ENCODE measurements at places on chromosomes 12 and 14.

DNA sequence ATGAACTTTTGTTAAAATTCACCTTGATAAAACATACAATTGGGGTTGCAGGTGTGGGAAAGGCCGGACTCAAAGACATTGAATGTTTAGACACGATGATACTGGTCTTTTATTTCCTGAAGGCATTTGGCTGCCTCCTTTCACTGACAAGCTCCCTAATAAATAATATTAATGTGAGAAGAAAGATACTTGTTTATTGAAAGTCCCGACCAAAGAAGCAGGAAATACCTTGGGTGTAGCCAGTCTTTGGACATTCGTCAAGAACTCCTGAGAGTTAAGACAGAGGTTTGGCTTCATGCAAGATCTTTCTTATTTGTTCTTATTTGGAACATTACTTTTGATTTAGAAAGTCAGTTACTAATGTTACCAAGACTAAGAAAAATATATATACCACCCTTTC lies 1133.8 kb upstream of the SEL1L start:
- H3K36me3 ChIP-seq, result no peaks in the 10 kb centered on the region
- peak overlapping the region; percentile 17 for H3K27ac ChIP-seq
- H3K4me3 ChIP-seq, result no peak overlapping the region
- no peaks in the 10 kb centered on the region for H3K27me3 ChIP-seq

GRCh38 chr14:61631045-61631687 lies 64.1 kb upstream of the HIF1A start:
- no peaks in the 10 kb centered on the region for H3K4me1 ChIP-seq
- H3K27ac ChIP-seq, result no peak overlapping the region
- DNase-seq, result no peak
- no peak overlapping the region for H3K4me3 ChIP-seq

DNA sequence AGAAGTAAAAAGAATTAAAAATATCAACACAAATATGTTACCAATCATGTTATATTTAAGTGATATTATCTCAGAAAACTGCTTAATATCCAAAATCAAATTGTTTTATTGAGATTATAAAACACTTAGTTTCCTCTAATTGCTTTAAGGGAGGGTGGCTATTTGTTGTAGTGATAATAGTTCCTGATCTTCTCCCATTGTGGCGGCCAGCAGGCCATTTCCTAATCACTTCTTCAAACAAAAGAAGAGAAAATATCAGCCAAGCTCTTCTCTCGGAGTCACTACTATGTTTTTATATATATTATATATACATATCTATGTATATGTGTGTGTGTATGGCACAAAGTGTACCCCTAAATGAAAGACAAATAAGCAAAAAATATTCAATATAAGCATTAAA lies 31.5 kb downstream of the ERO1A start:
- H3K36me3 ChIP-seq, result peaks cover 7% of the 10 kb centered on the region
- no peak overlapping the region for H3K4me3 ChIP-seq
- H3K4me1 ChIP-seq, result no peaks in the 10 kb centered on the region
- H3K27me3 ChIP-seq, result no peaks in the 10 kb centered on the region
- DNase-seq, result no peak

GRCh38 chr14:88380405-88380804 lies 5.1 kb upstream of the SPATA7 start:
- DNase-seq, result no peak
- no peaks in the 10 kb centered on the region for H3K36me3 ChIP-seq
- no peak overlapping the region for H3K27ac ChIP-seq
- H3K4me3 ChIP-seq, result no peak overlapping the region
- no peaks in the 10 kb centered on the region for H3K27me3 ChIP-seq

DNA sequence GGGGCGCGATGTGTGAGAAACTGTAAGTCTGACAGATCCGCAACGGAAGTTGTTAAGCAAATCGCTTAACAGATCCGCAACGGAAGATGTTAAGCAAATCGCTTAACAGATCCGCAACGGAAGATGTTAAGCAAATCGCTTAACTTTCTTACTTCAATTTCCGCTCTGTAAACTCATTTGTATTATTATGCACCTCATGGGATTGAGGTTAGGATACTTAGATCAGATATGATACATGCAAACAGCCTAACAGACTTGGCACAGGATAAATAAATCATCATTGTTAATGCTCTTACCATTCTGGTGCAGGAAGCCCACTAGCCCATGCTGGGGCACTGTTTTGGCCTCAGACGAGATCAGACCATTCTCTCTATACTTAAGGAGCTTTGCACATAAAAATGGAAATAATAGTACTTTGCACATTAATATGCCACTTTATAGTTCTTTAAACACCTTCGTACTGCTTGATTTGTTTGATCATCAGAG lies 399 bp downstream of the NCAPD2 start:
- peak overlapping the region; percentile 82 for H3K4me3 ChIP-seq
- no peak for DNase-seq

GRCh38 chr14:68568907-68569897 lies 223.7 kb downstream of the ZFP36L1 start:
- H3K36me3 ChIP-seq, result no peaks in the 10 kb centered on the region
- no peak for DNase-seq
- H3K27me3 ChIP-seq, result no peaks in the 10 kb centered on the region
- H3K27ac ChIP-seq, result peak overlapping the region; percentile 26

DNA sequence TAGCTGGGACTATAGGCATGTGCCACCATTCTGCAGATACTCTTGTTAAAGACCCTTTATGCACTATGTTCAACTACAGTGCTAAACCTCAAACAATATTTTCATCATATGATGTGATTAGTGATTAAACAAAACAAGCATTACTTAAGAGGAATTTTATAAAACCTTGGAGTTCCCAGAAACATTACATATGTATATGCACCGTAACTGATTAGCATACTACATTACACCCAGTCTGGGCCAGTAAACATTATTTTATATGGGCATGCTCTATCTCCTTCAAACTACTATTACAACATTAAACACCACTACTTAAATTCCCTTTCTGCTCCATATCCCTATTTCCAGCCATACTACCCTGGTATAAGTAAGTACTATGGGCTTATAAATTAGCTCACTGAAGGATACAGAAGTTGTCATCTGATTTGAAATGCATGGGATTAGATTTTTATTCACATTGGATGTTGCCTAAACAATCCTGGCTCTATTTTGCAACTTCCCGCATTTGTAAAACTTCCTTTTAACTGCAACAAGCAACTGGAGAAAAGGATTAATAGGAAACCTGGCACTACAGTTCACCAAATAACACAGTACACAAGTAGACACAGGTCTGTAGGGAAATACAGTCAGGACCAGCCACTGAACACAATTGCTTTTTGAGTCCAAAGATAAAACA lies 205.8 kb downstream of the MED13L start:
- DNase-seq, result no peak
- no peak overlapping the region for H3K4me3 ChIP-seq
- no peak overlapping the region for H3K27ac ChIP-seq
- no peaks in the 10 kb centered on the region for H3K27me3 ChIP-seq
- H3K36me3 ChIP-seq, result no peaks in the 10 kb centered on the region
- H3K4me1 ChIP-seq, result peaks cover 2% of the 10 kb centered on the region

- H3K4me1 ChIP-seq, result peaks cover 15% of the 10 kb centered on the region
- H3K27me3 ChIP-seq, result no peaks in the 10 kb centered on the region
- DNase-seq, result no peak
- H3K4me3 ChIP-seq, result peak overlapping the region; percentile 90
- peak overlapping the region; percentile 80 for H3K27ac ChIP-seq
- H3K36me3 ChIP-seq, result peaks cover 20% of the 10 kb centered on the region
These were observed 1.0 kb downstream of the SMARCC2 start for GRCh38 chr12:56188131-56188777.

GRCh38 chr12:63899396-63899795 lies 54.9 kb downstream of the SRGAP1 start:
- DNase-seq, result no peak
- H3K4me3 ChIP-seq, result no peak overlapping the region

Data from thoracic aorta (tissue), 2 donors.